ENCODE measurements at places on chromosomes 6 and 20. TPM values are rescaled to one million over a fixed set of nuclear protein-coding genes. Genes with fewer than 3 reads are reported as not detected.

SIRPB1 gene
- 0.47 TPM for total RNA-seq

DTNBP1 gene
- 5.9 TPM for total RNA-seq

UBD gene
- 0.47 TPM for total RNA-seq

OSTM1 gene
- 61.8 TPM for total RNA-seq

OPN5 gene
- not detected for total RNA-seq

NKX2-4 gene
- not detected for total RNA-seq

ZNF343 gene
- total RNA-seq = 11.5 TPM

Measured in occipital lobe (tissue), 3 donors.